Stimulated activated CD8-positive, alpha-beta memory T cell treated with anti-CD3 and anti-CD28 coated beads, Interleukin-2, amount 100 ng/mL, for 48 hours (primary cell): ENCODE measurements at places on chromosomes 16 and 17.
A peak's percentile ranks its signal among the peaks of the same experiment; 100 is the strongest.

- no peak for DNase-seq
Observed at GRCh38 chr16:1175566-1176279, 22.8 kb downstream of the CACNA1H start.

DNA sequence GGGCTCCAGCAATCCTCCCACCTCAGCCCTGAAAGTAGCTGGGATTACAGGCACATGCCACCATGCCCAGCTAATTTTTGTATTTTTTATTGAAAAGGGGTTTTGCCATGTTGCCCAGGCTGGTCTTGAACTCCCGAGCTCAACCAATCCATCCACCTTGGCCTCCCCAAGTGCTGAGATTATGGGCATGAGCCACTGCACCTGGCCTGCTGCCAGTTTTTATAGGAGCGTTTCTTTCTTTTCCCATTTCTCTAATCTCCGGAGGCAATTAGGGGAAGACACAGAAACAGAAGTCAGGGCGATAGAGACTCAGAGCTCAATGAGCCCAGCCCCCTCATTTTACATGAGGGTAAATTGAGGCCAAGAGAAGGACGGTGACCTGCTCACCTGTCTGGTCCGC lies 10.4 kb downstream of the MGAT5B start:
- no peak for DNase-seq

- no peak for DNase-seq
Observed at GRCh38 chr17:14381606-14382005, 80.7 kb downstream of the HS3ST3B1 start.

- no peak for DNase-seq
Observed at GRCh38 chr17:45960311-45960710, 38.7 kb upstream of the STH start.

GRCh38 chr17:69534235-69534621 lies 119.7 kb downstream of the MAP2K6 start:
- DNase-seq, result no peak

DNA sequence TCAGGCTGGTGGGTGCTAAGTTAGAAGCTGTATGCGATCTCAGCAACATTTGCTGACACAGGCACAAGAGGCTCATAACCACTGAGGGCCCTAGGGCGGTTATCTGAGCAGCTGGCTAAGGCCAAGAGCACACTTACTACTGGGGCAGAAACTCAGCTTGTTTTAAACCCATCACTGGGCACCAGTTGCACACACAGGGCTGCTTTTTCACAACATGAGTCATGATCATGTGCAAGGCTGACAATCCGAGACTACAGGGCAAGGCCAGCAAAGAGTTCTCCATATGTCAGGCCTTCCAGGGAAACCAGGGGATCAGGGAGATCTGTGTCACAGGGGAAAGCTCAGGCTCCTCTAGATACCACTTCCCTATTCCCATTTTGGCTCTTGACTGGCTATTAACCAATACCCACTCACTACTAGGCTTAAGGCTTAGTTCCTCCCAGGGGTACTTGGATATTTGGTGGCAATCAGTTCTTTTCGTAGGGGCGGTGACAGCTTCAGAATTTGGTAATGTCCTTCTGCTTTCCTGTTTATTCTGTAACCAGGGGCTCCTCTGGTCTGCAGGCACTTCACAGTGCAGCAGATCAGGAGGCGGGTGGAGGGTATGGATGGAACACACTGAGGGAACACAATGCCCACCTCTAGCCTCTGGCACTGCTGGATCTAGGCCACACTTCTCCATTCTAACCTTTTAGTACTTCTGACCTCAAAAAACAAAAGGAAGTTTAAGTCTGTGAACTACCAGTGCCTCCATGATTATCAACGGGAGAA lies 44.9 kb upstream of the ERN1 start:
- no peak for DNase-seq

DNA sequence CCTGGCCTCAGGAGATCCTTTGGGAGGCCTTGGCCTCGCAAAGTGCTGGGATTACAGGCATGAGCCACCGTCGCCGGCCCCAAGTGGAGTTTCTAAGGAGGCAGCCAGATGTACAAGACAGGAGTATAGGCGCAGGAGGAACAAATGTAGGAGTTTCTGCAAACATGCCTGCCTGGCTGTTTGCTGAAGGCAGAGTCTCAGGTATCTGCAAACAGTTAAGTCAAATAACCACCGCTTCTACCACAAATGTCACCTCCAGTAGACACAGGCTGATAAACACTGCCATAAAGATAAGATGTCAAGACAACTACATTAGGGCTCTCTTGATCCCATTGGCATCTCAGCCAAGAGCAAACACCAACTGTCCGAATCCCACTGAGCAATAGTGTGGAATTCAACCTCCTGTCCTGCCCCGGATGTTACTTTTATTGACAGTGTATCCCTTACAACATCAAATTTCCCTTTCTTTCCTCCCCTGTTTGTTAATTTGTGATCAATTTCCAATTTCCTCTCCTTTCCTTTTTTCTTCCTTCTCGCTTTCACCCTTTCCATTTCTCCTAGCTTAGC lies 5.6 kb upstream of the COG1 start:
- no peak for DNase-seq

GRCh38 chr16:86292171-86292775 lies 218.1 kb upstream of the FOXF1 start:
- DNase-seq, result no peak

- peak; percentile 18 for DNase-seq
Observed at GRCh38 chr16:56424791-56425438, 430 bp downstream of the AMFR start.

DNA sequence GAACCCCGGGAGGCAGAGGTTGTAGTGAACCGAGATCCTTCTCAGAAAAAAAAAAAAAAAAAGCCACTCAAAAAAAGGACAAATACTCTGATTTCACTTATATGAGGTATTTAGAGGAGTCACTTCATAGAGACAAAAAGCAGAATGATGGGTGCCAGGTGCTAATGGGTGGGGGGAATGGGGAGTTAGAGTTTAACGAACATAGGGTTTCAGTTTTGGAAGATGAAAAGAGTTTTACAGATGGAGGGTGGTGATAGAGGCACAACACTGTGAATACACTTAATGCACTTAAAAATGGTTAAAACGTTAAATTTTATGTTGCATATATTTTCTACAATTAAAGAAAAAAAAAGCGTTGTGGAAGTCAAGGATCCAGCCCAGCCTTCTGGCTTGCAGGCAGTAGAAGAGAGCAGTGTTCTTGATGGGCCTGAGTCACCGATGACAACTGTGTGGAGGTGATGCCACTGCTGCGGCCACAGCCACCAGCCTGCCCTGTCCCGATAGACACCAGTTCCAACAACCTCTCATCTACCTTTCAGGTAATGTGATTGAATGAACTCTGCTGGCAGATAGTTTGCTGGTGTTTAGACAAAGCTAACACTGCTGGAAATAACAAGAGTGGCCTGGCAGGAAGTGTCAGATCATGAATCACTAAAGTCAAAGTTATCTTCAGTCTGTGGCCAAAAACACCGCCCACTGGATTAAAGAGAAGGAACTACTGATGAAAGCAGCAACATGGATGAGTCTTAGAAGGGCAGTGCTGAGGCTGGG lies 49.9 kb upstream of the COX10 start:
- DNase-seq, result no peak

DNA sequence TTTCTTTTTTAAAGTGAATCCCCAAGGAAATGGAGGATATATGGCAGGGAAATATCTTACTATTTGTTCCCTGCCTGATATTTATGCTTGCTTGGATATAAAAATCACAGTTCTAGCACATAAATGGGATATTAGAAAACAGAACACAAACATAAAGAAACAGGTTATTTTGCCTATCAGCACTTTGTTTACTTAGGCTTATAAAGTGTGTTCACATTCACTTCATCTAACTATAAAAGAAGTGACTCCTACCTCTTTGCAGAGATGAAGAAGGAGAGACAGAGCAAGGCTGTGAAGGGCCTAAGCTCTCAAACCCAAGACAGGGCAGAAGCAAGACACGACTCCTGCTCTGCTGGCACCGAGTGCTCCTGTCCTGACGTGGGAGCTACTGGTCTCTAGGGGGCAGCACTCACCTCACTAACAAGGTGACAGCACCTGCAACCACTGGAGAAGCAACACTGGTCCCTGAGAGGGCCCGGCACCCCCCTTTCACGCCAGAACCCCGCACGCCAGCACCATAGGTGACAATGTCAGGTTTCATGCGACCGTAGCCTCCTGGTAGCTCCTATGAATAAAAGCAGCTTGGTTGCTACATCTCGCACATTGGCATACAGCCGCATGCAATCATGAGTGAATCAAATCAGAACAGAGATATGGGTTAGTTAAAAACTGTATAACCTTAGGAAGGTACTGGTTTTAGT lies 32.0 kb downstream of the MBTPS1 start:
- peak; percentile 48 for DNase-seq

GRCh38 chr16:53817812-53818550 lies 114.0 kb downstream of the FTO start:
- DNase-seq, result no peak

GRCh38 chr17:83037874-83038165 lies 41.6 kb upstream of the METRNL start:
- DNase-seq, result no peak

DNA sequence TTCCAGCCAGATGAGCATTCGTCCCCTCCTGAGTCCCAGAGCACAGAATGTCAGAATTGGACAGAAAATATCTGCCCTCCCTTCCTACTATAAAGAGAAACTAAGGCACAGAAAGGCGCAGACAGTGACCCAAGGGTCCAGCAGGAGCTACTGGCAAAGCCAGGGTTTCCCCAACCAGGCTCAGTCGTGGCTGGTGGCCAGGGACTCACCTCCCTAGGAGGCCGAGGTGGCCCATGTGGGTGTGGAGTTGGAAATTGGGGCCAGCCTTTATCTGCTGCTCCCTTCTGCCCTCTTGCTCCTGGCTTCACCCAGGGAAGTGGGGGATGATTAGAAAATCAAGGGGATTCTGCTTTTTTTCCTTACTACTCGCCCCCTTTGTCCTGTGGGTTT lies 1.1 kb downstream of the DRC7 start:
- DNase-seq, result no peak

DNA sequence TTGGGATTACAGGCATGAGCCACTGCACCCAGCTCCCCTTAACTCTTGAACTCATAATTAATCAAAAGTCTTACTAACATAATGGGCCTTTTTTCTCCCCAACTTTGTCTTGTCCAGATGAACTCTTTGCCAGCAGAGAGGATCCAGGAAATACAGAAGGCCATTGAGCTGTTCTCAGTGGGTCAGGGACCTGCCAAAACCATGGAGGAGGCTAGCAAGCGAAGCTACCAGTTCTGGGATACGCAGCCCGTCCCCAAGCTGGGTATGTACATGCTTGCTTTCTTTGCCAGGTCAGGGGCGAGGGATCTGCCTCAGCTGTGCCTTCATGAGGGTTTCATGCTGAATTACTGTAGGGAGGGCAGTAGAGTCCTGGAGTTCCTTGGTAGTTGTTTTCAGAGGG lies 25.3 kb downstream of the NMT1 start:
- no peak for DNase-seq

GRCh38 chr17:77036841-77037381 lies 103.9 kb upstream of the SEC14L1 start:
- no peak for DNase-seq

DNA sequence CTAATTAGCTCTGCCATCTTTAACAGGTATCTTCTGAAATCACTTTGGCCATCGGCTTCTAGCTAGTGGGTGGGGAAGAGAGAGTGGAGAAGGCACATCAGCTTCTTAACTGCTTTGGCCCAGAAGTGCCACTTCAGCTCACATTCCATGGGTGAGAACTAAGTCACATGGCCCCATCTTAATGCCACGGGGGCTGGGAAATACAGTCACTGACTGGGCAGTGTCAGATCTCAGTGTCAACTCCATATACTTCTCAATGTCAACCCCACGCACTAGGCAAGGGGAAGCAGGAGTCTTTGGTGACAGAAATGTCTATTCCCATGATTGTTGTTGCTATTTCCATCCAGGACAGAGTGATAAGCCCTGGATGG lies 29.4 kb downstream of the CCR7 start:
- no peak for DNase-seq

GRCh38 chr17:29021226-29021625 lies 15.4 kb upstream of the SEZ6 start:
- no peak for DNase-seq

DNA sequence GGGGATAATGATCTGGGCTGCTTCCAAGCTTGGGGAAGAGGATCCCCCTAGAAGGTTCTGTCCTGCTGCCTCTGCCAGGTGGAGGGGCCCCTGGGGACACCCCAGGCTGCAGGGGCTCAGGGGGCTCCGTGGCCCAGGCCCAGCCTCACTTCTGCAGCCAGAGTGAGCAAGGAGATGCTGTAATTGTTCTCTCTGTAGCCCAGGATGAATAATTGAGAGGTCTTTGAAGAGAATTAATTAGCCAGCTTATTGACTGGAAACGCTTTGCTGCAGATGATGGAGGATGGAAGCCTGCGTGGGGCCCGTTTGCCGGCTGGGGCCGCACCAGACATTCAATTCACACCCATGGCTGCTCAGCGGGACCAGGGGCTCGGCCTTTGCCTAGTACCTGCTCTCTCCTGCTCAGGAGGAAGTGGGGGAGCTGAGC lies 38.5 kb downstream of the TMEM235 start:
- DNase-seq, result no peak

DNA sequence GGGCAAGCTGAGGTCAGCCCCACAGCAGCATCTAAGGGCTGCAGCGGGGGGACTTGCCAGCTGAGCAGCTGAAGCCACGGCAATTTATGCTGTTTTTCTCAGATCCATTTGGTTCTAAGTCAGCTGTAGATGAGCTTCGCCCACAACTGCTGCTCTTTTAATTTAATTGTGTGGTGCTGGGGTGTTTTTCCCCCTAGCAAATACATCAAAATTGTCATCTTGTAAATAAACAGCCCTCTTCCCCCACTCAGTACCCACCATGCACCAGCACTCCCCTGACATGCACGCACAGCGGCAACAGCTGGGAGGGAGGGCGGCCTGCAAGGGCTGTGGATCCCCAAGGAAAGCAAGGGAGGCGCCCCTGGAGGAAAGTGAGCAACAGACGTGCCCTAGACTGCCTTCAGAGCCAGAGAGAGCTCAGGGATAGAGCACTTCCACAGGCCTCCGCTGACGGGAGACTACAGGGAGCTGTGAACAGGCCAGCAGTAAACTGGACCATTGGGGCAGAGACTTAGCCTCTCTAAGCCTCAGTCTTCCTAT lies 149.5 kb downstream of the TMEM132E start:
- no peak for DNase-seq

DNA sequence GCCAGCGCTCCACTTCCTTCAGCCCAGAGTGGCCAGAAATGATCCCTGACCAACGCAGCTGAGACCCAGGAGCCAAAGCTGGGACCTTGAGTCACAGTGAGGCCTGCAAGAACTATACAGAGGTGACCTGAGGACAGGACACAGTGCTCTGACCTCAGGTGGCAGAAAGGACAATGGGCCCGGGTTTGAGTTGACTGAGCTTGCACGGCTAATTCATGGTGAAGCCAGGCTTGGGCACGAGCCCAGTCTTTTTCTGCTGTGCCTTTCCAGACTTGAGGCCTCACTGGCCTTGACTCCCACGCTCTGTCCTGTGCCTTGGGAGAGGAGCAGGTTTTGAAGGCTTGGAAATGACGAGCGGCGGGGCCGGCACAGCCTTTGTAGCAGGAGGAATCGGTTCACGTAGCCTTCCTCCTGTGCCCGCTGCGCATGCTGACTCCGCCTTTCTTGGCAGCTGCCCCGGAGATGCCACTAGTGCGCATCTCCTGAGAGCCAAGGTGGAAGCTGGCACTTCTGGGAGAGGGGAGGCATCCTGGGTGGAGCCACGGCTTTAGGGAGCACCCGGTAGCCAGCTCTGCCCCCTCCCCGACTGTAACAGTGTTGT lies 34.9 kb downstream of the NDEL1 start:
- DNase-seq, result no peak

- no peak for DNase-seq
Observed at GRCh38 chr17:28536532-28537218, 15.7 kb downstream of the UNC119 start.

- DNase-seq, result no peak
Observed at GRCh38 chr17:17236295-17237025, 508 bp downstream of the FLCN start.

- no peak for DNase-seq
Observed at GRCh38 chr16:15983898-15984297, 34.5 kb downstream of the ABCC1 start.
